ENCODE measurements at places on chromosomes 13 and 19.

DNA sequence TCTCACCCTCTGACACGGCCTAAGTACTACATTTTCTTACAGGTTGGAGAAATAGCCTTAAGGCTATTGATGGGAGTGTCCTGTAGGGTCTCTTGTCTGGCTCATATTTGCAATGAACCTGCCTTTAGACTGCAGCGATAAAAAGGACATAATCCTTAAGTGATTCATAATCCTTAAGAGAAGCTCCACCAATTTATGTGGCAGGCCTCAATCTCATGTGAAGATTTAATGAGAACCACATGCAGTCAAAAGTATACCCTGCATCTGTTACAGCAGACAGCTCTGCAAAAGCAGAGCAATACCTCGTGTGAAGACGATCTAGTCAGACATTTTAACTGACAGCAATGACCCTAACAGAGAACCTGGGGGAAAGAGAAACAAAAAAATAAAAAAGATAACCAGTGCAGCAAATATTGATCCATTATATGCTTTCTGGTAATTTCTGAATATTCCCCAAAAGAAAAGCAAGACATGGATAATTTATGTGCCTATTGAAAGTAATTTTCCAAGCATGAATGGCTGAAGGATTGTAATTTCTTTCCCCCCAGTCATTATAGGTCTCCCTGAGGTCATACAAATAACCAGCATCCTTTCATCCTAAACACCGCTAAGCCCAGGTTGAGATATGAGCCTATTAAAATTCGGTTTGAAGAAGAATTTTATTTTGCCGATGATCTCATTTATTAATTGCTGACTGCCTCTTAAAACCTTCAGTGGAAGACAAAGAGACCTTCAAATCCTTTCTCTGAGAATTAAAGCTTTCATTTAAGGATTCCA lies 321.8 kb upstream of the NBEA start:
- no peak for DNase-seq

DNA sequence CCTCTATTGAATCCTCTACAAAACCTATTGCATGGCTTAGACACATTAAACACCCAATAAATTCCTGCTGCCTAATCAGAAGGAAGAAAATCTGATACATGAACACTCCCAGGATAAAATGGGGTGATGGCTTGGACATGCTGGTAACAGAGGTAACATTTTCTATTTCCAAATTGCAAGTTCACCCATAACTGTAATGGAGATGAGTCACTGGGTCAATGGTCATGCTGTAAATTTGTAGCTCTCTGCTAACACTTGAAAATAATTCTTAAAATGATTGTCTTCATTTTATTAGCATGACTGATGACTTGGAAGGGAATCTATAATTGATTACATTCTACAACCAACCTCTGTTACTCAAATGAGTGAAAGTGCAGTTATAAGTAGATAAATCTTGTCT lies 434.1 kb downstream of the FGF14 start:
- DNase-seq: no peak

- DNase-seq: no peak
These were observed 421.8 kb downstream of the SPRY2 start for GRCh38 chr13:79919091-79919490.

- DNase-seq: no peak
These were observed 572.7 kb downstream of the FGF9 start for GRCh38 chr13:22243469-22244163.

DNA sequence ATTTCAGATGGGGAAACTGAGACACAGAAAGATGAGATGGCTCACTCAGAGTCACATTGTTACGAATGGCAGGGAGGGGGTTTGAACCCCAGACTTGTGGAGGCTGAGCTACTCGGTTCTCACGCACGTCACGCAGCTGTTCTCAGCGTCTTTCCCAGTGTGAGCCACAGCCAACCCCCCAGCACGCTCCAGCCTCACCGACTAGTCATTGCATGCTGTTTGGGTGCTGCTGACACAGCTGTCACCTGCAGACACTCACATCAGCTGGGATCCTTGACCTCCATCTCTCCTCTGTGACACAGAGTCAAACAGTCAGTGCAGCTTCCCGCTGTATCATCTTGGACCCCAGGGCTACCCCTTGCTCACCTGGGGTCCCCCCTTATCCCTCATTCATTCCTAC lies 2.4 kb upstream of the NCAN start:
- DNase-seq: no peak

- DNase-seq: no peak
These were observed at the start of gene C2CD4C for GRCh38 chr19:408902-409515. C2CD4C (minus strand) TSS chr19:409147; CDS start chr19:408361, 786 bp downstream.

DNA sequence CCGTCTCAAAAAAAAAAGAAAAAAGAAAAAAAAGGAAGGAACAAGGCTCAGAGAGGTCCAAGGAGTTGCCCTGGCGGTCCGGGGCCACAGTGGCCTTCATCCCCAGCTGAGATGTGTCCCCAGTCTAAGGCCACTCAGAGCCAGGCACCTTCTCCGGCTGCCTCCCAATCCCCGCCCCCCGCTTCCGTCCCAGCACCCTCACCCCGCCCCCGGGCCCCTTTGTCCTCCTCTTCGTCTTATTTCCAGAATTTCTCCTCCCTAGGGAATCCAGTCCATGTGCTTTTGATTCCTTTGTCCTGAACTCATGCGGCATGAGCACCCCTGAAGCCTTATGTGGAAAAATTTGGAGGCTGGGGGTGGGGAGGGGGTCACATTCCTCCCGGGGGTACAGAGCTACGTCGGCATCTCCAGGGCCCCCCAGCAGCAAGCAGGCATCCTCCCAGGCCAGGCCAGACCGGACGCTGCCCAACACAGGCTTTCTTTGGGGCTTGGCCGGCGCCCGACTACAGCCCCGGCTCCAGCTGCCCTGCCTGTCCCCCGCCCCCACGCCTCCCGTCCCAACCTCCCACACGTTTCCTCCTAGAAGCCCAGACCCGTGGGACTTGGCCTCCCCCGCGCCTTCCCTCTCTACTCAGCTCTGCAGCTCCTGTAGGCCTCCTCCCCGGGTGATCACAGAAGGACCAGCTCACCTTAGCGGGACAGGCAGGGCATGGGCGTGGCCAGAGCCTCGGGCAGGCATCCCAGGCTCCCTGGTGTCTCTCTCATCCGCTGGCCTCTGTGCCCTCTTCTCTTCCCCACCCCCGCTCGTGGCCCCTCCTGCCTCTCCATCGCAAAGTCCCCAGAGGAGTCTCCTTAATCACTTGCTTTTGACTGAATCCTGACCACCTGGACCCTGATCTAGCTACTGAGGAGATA lies 17.8 kb upstream of the ADGRE5 start:
- peak; percentile 52 for DNase-seq
